Ureter (tissue), 1 donor: ENCODE measurements at places on chromosomes 5 and 9. TPM values are rescaled to one million over a fixed set of nuclear protein-coding genes. Genes with fewer than 3 reads are reported as not detected.

- no peak for DNase-seq
Observed at GRCh38 chr9:133702798-133703590, 35.2 kb downstream of the SARDH start.

GRCh38 chr5:75226916-75227315 lies 9.8 kb downstream of the ANKRD31 start:
- no peak for DNase-seq

DNA sequence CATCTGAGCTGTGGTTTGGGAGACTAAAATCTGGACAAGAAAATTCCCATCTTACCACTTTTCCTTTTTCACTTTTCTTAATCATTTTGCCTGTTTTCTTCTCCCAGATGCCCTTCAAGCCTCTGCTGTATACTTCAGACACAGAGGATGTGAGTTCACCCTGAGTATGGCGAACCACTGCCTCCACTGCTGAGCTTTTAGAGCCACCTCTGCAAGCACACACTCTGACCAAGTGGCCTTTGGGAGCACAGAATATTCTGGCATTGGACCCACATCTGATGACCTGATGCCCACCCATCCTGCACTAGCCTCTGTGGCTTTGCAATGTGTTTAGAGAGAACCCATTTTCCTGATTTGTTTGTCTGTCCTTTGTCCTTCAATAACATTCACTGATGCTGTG lies 32.5 kb downstream of the TERT start:
- DNase-seq = no peak

DNA sequence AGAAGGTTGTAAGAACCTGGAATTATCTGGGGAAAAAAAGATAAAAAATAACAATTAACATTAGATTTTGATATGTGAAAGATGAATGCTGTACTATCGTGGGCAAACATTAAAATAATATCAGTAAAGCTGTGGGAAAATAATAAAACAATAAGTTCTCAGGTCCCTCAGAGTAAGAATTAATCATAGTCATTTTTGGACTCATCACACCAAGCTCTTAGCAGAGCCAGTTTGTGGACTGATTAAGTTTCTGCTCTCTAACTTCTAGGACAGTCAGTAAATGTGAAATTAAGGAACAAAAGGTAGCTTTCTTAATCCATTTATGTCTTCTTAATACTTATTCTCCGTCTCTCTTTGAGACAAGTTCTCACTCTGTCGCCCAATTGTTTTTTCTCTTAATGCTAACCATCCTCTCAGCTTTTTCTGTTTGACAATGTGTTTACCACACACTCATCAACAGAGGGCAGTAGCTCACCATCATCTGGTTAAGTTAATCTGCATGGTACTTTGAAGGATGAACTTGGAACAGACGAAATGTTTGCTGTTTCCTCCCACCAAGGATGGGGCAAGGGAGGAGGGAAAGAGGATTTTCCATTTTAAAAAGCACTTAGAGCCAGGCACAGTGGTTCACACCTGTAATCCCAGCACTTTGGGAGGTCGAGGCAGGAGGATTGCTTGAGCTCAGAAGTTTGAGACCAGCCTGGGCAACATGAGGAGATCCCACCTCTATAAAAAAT lies 5.3 kb upstream of the ACO1 start:
- peak; percentile 63 for DNase-seq

GRCh38 chr5:6744841-6745705 lies 31.8 kb downstream of the TENT4A start:
- DNase-seq = no peak

Gene DMRT3
- total RNA-seq = not detected

- peak; percentile 69 for DNase-seq
Observed at GRCh38 chr5:36526537-36526936, 79.9 kb upstream of the SLC1A3 start.

Gene TAF11L5
- not detected for total RNA-seq
